HCEC 1CT (cell line): ENCODE measurements at places on chromosomes 6 and 20.

GRCh38 chr20:1696521-1697209, 39.1 kb upstream of the SIRPG start:
- no peak for DNase-seq

- no peak for DNase-seq
Measured at GRCh38 chr6:20664250-20664649, 130.0 kb downstream of the CDKAL1 start.

GRCh38 chr20:43691928-43692524, 25.1 kb downstream of the MYBL2 start:
- DNase-seq, result peak; percentile 45

DNA sequence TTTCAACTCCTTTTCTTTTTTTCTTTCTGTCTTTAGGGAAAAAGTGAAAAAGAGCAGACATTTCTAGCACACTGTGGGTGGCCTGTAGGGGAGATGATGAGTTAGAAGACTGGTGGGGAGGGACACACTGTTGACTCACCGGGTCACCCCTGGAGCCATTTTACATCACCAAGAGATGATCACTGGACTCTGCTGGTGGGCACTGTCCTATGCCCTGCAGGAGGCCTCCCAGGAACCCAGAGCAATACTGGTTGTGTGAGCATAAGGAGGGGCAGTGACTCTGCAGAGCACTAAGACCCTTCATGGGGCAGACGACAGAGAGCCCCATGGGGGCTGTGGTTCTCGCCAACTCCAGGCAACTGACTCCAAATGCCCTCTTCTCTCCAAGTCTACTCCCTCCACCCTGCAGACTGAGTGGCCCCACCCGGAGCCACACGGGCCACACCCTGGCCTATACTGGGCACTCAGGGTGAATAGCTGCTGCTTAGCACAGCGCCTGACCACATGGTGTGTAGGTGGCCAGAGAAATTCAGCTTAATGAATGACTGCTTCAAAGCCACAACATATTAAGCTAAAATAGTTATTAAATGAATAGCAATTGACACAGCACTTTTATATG, 177.5 kb downstream of the CDC5L start:
- DNase-seq, result no peak

DNA sequence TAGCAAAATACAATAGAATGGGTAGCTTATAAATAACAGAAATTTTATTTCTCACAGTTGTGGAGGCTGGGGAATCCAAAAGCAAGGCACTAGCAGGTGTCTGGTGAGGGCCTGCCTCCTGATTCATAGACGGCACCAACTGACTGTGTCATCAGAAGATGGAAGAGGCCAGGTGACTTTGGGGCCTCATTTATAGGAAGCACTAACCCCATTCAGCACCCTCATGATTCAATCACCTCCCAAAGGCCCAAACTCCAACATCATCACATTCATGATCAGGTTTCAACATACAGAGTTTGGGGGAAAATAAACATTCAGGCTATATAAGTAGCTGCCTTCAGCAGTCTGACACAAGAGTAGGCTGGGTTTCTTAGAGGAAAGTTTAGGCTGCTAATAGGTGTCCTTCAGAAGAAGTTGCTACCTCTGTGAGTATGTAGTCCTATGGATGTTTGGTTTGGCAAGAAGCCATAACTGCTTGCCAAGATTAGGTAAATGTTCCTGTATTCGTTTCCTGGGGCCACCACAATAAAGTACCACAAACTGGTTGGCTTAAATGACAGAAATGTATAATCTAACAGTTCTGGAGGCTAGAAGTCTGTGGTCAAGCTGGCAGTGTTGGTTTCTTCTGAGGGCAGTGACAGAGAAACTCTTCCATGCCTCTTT, 48.8 kb downstream of the NT5E start:
- no peak for DNase-seq

- DNase-seq, result peak; percentile 24
Measured at GRCh38 chr20:38982291-38982690, 20.1 kb downstream of the DHX35 start.

- no peak for DNase-seq
Measured at GRCh38 chr6:131688286-131688685, 12.9 kb downstream of the OR2A4 start.

- DNase-seq, result no peak
Measured at GRCh38 chr6:42378125-42378524, 73.6 kb downstream of the TRERF1 start.

GRCh38 chr20:47566269-47566668, 64.6 kb downstream of the NCOA3 start:
- no peak for DNase-seq

DNA sequence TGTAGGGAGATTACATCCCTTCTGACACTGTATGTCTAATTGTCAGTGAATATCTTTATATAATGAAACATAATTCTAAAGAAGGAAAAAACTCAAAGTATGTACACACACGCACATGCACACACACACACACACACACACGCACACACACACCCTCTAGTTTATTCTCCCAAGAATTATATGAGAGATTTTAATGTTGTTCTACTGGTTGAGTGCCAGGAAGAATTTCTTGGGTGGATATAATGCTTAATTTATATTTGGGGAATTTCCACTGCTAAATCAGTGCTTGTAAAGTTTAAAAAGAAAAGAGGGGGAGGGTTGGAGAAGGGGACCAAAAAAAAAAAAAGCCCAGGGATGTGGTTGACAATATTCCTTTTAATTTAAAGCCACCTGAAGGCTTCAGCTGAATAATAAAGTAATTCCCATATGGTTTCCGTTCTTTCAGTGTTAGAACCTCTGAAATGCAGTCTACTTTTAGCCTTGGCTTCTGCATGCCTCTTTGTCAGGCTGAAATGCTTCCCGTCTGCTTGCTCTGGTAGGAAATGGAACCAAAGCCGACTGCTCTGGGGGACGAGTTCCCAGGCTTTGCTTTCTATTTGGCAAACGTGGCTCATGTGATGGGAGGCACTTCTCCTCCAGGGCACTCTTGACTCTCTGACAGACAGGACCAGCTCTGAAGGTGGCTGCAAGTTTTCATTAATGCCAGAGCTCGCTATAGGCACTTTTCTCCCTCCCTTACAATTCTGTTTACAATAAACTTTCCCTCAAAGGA, 225.4 kb downstream of the PRL start:
- DNase-seq, result peak; percentile 3

GRCh38 chr6:120303527-120303926, 954.0 kb upstream of the MAN1A1 start:
- no peak for DNase-seq

- no peak for DNase-seq
Measured at GRCh38 chr20:37347891-37348791, 2.2 kb downstream of the SRC start.

- no peak for DNase-seq
Measured at GRCh38 chr6:38482466-38482865, 157.3 kb downstream of the BTBD9 start.

DNA sequence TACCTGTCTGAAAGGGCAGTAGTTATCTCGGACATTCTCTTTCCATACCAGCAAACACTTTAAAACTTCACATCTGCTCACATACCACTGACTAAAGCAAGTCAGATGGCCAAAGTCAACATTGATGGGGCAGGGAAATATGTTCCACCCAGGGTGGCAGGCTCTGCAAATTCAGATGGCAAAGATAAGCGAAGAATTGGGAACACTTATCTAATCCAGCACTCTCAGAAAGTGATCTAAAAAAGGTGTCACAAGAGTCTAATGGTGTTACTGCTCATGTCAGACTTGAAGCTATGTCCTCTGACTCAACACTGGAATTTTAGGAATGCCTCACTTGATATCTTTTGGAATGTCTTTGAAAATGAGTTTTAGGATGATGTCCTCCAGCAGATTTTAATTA, 1086.2 kb downstream of the KIF16B start:
- no peak for DNase-seq

- no peak for DNase-seq
Measured at GRCh38 chr20:42678895-42679294, 510.8 kb downstream of the PTPRT start.
